ENCODE measurements at places on chromosomes 3 and 15.

GRCh38 chr15:69194025-69194827 lies 33.8 kb downstream of the GLCE start:
- no peak for DNase-seq

DNA sequence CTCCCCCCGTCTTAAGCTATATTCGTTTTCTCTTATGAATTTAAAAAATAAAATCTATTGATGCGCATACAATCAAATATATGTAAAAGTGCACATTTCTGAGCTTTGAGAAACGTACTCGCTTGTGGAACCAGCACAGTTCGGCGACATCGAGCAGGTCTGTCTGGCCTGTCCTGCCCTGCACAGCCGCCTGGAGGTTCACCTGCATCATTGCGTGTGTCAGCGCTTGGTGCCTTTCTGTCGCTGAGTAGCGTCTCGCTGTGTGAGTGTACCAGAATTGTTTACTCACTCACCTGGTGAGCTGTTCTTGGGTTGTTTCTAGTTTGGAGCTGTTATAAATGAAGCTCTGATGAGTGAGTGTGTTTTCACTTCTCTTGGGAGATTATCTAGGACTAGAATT lies 104.0 kb downstream of the VGLL4 start:
- no peak for DNase-seq

DNA sequence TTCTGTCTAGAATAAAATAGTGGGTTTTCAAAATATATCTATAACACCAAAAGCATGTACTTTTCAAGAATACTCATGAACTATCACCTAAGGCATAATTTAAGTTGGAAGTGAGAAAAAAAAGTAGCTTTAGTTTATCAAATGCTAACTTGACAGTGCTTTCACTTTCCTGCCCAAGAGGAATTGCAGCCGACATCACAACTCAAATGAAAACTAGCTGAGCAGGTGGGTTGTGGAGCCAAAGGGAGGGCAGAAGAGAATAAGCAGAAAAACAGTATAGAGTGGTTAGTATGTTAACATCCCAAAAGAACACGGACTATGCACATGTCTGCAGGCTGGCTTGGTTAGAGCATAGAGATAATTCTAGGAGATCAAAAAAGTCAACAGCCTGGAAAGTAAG lies 120.9 kb downstream of the NEDD4 start:
- no peak for DNase-seq

- no peak for DNase-seq
These were observed 483.2 kb downstream of the RBMS3 start for GRCh38 chr3:29764041-29764440.

GRCh38 chr3:31014317-31015040 lies 120.0 kb upstream of the GADL1 start:
- DNase-seq = no peak

DNA sequence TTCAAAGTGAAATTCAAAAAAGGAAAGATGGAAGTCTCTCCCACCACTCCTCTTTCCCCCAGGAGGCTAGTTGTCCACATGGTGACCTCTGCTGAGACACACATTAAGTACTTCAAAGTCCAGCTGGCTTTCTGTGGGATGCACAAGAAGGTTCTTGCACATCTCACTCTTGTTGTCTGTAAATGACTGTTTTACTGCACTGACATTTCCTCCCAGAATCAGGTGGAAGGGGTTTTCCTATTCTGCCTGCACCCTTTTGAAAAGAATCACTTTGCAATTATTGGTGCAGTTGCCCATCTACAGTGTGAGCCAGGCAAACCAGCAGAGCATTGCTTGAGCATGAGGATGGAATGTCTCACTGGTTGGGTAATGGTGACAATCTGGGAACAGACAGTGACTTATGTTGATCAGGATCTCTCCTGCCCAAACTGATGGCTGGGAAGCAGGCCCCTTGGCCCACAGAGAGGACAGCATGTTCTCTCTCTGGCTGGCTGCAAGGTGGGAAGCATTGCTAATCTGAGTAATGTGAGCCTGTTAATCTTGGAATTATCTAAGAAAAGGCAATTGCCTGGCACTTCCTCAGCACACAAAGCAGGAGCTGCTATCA lies 347.7 kb upstream of the SATB1 start:
- DNase-seq = no peak

DNA sequence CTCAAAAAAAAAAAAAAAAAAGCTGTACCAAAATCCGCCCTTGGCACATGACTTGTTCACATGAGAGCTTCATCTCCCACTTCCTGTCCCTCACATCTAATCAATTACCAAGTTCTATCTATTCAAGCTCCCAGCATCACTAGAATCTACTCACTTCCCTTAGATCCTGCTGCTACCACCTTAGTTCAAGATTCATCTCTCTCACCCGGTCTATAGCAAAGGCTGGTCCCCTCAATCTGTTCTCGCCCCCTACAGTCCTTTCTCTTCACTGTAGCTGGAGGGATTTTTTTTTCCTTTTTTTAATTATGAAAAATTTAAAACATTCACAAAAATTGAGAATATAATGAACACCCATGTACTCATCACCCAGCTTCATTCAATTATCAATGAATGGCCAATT lies 16.7 kb upstream of the GPR160 start:
- peak; percentile 32 for DNase-seq

- DNase-seq = no peak
These were observed 13.1 kb upstream of the ANP32A start for GRCh38 chr15:68833700-68834331.

DNA sequence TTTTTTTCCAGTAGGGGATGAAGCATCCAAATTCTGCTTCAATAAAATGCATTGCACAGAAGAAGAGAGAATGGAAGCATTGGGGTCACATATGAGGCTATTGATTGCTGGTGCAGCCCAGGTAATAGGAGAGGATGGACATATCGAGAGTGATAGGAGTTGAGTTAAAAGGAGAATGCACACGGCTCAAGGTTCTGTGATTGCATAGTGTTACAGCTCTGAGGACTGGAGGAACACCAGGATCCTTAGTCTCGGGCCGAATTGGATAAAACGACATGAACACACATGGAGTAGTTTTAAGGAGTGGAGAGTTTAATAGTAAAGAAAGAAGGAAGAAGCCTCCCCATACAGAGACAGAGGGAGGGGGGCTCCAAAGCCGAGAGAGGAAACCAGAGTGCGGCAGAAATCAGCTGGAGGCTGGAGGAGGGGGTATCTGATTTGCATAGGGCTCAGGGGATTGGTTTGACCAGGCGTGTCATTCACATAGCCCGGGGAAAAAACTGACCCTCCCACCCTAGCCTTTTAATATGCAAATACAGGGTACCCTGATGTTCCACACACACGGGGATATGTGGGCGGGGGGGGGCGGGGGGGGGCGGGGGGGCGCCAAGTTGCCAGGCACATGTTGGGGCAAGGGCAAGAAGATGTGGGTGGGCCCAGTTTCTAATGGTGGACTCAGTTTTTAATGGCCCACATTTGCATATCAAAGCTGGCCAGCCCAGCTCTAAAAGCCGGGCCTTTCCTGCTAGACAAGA lies 156.9 kb downstream of the AGBL1 start:
- DNase-seq = no peak

DNA sequence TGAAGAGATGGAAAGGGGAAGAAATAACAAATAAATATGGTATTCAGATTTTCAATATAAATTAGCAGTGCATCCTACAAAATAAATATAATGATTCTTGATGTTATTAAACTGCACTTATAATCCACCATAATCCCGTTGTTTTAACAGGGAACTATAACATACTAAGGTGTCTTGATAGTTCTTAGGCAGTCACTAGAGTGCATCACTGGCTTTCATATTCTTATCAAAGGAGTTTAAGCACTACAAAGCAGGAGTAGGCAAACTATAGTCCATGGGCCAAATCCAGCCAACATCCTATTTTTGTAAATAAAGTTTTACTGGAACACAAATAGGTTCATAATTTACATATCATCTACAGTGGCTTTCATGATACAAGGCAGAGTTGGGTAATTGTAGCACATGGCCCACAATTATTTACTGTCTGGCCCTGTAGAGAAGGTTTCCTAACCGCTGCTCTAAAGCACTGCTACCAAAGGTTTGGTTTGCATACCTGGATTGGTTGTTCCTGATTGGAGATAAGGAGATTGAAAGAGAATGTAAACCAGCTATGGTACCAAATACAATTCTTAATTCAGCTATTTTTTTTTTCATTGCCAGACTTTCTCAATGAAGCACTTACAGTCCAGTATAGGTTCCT lies 104.3 kb downstream of the ZNF280D start:
- no peak for DNase-seq

DNA sequence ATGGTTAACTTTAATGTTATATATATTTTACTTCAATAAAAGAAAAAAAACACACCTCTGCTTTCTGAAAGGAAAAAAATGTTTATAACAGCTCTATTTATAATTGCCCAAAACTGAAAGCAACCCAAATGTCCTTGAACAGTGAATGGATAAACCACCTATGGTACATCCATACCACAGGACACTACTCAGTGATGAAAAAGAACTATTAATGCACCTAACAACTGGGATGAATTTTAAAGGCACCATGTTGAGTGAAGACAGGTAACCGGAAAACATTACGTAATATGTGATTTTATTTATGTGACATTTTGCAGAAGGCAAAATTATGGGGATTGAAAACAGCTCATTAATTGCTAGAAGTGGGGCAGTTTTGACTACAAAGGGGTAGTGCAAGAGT lies 23.8 kb upstream of the FOXP1 start:
- no peak for DNase-seq

GRCh38 chr3:169748670-169749069 lies 16.2 kb downstream of the TERC start:
- no peak for DNase-seq

DNA sequence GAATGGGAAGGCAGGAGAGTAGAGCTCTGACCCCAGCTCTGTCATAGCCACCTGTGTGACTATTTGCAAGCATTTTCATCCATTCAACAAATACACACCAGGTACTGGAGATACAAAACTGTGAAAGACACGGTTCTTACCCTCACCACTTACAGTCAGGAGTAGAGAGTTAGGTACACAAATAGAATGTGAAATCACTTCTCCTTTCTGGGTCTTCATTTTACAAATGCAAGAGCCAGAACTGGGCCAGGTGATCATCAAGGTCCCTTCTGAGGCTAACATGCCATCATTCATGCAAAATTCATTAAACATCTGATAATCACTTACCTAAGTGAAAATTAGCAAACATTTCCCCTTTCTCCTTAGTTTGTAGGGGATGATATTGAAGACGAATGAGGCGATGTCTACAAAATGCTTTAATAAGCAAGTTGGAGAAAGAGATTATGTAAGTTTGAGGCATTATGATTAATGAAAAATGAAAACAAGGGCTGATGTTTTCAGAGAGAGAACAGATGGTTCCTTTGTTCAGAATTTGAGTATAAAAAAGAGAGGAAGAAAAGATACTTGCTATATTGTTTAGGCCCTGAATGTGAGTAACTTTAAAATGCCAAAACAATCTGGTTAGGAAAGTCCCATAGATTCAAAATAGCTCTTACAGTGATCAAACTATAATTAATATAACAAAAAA lies 88.6 kb downstream of the LPP start:
- DNase-seq = no peak

GRCh38 chr3:69081583-69082262 lies 1.6 kb upstream of the UBA3 start:
- DNase-seq = no peak

DNA sequence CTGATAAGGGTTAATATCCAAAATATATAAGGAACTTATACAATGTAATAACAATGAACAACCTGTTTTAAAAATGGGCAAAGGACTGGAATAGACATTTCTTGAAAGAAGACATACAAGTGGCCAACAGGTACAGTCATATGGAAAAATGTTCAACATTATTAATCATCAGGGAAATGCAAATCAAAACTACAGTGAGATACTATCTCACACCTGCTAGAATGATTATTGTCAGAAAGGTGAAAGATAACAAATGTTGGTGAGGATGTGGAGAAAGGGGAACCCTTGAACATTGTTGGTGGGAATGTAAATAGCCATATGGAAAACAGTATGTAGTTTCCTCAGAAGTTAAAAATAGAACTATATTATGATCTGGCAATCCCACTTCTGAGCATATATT lies 20.4 kb downstream of the GOLM2 start:
- no peak for DNase-seq

GRCh38 chr15:75360391-75360790 lies 8.0 kb downstream of the MAN2C1 start:
- DNase-seq = no peak

GRCh38 chr15:95410757-95411156 lies 919.7 kb upstream of the NR2F2 start:
- DNase-seq = no peak

- no peak for DNase-seq
These were observed 7.5 kb upstream of the PCSK6 start for GRCh38 chr15:101497017-101497416.

DNA sequence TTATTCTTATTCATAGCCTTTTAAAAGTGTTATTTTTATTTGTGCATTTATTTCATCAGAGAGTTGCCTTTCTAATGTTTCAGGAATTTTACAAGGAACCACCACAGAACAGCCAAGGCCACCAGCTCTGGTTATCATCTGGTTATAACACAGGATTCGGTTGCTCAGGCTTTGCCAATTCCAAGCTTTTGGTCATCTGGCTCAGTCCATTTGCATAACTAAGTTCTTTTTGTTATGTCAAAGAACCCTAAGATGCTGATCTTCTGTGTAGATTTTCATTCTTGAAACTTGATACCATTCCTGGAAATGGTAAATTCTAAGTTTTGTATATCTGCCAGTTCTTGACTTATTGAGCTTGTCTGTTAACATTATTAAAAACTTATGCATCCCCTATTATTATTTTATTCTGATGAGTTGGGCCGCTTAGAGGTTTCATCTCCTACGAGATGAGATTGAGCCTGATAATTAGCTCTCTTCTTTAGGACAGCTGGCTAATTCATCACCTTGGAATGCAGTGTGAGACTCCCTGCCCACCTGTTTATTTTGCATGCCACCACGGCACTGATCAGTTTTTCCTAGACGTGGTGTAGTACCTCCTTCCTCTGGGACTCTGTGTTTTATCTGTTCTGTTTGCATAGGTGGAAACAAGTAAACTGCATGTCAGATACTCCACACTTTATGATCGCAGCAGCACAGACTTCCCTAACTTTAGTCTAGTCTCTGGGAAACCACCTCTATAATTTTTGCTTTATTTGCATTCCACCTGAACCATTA lies 264.8 kb downstream of the SLCO3A1 start:
- DNase-seq = no peak

DNA sequence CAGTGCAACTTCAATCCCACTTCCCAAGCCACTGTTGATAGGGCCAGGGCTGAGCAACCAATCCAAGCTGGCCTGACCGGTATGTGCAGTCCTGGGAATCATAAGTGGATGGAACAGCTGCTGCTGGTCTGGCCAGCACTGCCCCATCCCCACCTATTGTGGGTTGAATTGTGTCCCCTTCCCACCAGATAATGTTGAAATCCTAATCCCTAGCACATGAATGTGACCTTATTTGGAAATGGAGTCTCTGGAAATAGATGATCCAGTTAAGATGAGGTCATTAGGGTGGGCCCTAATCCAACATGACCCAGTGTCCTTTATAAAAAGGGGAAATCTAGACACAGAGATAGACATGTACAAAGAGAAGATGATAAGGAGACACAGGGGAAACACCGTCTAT lies 13.7 kb upstream of the PDIA5 start:
- no peak for DNase-seq

DNA sequence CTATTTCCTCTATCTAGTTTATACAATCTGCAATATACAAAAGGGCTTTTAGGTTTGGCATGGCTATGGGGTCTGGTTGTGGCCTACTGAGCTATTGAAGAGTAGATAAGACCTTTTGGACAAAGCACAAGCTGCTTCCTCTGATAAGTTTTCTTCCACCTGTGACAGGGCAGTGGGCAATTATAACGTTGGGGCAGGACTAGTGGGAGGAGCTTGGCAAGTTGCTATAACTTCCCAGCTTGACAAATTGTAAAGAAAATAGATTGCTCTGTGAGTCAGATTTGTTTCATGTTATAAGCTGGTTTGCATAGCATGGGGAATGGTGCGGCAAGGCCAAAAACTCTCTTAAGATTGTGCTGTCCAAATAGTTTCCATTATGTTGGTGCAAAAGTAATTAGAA lies 64.9 kb downstream of the SLC7A14 start:
- no peak for DNase-seq
